DMS153 (cell line): ENCODE measurements at places on chromosomes 7 and 10.

- no peak for DNase-seq
These were observed 202.4 kb downstream of the GLRX3 start for GRCh38 chr10:130338636-130339024.

GRCh38 chr7:26397332-26397731 is 105.7 kb downstream of the SNX10 start:
- DNase-seq, result no peak

DNA sequence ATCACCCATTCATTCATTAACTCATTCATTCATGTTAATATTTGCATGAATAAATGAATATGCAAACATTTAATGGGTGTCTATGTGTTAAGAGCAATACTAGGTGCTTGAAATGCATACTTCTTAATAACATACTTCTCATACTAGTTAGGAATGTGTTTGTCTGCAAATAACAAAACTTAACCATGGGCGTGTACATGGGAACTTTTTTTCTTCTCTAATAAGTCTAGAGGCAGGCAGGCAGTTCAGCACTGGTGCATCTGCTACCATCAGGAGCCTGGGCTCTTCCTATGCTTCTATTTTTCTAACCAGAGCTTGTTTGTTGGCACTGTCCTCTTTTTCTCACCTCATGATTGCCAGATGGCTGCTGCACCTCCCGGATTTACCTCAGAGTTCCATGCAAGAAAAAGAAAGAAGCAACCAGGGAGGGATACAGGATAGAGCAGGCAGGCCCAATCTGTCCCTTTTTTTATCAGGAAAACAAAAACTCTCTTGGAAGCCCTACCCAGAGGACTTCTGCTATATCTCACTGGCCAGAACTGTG is 22.7 kb downstream of the CDHR3 start:
- no peak for DNase-seq

DNA sequence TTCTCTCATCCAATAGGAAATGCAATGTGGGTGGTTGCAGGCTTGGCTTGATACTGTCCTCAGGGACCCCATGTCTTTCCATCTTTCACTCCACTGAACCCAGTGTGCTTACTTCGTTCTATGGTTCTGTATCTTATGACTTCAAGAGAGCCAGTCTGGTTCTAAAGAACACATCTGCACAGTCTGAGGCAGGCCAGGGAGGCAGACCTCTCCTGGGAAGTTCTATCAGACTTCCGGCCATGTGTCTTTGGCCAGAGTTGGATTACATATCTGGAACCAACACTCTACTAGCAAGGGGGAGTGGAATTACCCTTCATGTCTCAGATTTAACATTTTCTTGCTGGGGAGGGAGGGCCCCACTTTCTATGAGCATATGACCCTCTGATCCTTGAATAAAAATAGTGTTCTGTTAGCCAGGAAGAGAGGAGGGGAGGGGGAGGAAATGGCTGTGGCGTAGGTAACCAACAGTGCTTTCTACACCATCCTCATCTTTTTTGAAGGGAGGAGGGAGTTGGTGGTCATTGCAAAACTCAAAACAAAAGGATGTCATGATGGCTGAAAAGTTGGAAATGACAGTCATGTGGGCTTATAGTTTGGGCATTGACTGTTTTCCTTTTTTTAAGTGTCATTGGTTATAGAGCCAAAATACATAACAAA is 370.2 kb downstream of the GATA3 start:
- DNase-seq, result no peak
